Activated T-cell treated with anti-CD3 and anti-CD28 coated beads, Interleukin-2, amount 50 U/mL, for 72 hours (primary cell): ENCODE measurements at places on chromosomes 1 and 21. TPM values are rescaled to one million over a fixed set of nuclear protein-coding genes. Genes with fewer than 3 reads are reported as not detected.

AVPR1B gene
- total RNA-seq = not detected

OR2M3 gene
- total RNA-seq = not detected

XCL1 gene
- 11.7 TPM for total RNA-seq

SWT1 gene
- total RNA-seq = 6.1 TPM
